Suprapubic skin (tissue), 4 donors: ENCODE measurements at places on chromosomes 5 and 9.

DNA sequence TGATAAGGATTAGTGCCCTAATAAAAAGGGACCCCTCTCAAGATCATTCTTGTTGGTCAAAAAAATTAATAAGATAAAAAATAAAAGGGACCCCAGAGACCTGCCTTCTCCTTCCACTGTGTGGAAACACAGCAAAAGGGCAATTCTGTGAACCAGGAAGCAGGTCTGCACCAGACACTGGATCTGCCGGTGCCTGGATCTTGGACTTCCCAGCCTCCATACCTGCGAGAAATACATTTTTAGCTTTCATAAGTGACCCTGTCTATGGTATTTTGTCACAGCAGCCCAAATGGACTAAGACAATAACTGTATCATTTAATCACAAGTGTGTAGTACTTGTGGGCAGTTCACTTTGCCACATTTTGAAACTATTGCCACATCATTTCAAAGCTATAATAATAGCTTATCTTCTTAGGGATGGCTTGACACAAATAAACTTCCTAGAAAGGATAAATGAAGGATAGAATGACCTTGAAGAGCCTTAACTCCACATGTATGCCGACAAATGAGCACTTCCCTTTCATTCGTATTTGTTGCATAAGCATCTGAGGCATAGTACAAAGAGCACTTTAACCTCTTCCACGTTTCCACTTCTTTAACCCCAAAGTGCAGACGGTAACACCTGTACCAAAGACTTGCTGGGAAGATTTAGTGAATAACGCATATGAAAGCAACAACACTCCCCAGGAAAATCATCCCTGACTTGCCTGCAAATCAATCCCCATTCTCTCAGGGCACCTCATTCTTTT, 336.5 kb downstream of the RFX3 start:
- no peaks in the 10 kb centered on the region for H3K4me1 ChIP-seq
- DNase-seq, result no peak
- no peak overlapping the region for H3K27ac ChIP-seq
- H3K4me3 ChIP-seq, result no peak overlapping the region
- H3K27me3 ChIP-seq, result no peaks in the 10 kb centered on the region
- H3K36me3 ChIP-seq, result no peaks in the 10 kb centered on the region

- no peak overlapping the region for H3K4me3 ChIP-seq
- no peak for DNase-seq
- no peaks in the 10 kb centered on the region for H3K27me3 ChIP-seq
- H3K4me1 ChIP-seq, result no peaks in the 10 kb centered on the region
Observed at GRCh38 chr5:40376566-40376965, 303.1 kb upstream of the PTGER4 start.

- H3K27ac ChIP-seq, result no peak overlapping the region
- no peak for DNase-seq
- H3K4me3 ChIP-seq, result no peak overlapping the region
Observed at GRCh38 chr5:11511878-11512277, 392.4 kb downstream of the CTNND2 start.

DNA sequence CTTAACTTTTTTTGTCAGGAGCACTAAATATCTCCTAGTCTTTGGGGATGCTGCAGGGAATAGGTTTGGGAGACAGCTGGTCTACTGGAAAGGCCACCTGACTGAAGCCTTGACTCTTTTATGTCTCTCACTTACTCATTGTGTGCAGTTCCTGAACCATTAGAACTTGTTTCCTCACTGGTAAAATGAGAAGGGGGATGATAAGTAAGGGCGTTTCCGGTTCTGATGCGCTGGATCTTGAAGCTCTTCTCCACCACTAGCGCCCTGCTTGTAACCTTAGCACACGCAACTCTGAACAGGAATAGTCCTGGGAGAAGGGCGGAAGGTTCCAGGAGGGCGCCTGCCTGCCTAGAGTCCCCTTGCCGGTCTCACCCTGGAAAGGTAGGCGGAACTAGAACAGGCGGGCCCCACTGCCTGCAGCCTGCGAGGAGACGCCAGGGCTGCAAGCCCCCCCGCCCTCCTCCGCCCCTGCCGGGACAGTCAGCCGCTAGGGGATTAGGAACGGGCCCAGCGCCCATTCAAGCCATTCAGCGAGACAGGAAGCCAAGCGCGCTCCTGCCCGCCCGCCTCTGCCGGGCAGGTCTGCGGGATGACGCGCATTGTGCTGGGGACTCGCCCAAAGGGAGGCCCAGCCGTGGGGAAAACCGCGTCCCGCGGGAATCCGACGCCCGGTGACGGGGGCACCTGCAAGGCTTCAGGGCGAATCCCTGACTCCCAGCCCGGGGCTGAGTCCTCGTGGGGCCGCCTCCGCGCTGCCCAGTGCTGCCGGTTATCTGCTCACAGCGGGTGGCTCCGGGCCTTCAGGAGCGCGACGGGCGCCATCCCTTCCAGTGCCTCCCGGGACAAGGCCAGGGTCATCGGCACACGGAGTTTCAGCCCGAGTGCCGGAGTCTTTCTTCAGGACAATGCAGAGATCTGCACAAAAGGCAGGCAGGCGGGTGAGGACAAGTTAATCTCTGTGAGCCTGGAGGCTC, 44.0 kb upstream of the XPA start:
- H3K27ac ChIP-seq, result no peak overlapping the region
- peaks cover 17% of the 10 kb centered on the region for H3K4me1 ChIP-seq
- peak; percentile 62 for DNase-seq
- H3K27me3 ChIP-seq, result peaks cover 19% of the 10 kb centered on the region
- H3K36me3 ChIP-seq, result no peaks in the 10 kb centered on the region
- H3K4me3 ChIP-seq, result peak overlapping the region; percentile 48

DNA sequence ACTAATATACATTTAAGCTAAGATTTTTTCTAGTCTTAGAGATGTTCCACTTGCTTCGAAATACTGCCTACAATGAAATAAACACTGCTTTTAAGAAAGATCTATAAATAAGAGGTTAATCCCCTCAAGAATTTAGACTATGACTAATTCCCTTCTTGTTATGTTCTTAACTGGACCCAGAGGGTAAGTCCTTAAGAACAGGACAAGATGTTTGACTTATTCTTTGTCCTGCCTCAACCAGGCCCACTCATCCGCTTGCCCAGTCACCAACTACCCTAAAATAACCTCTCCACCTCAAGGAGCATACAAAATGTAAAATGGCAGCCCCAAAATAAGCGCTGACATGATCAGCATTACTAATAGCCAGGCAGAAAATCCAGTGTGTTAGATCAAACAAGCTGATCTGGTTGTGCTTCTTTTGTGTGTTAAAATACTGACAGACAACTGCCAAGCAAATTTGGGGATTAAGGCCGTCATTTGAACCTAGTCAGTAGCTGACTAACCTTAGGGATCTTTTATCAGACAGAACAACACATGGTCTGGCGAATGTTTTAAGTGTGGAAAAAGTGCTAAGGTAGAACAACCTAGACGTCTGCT, 93.7 kb upstream of the SMC5 start:
- no peak overlapping the region for H3K4me3 ChIP-seq
- DNase-seq, result no peak
- peaks cover under 1% of the 10 kb centered on the region for H3K36me3 ChIP-seq
- H3K4me1 ChIP-seq, result peaks cover 3% of the 10 kb centered on the region

GRCh38 chr9:13607481-13608441, 328.3 kb upstream of the MPDZ start:
- no peak for DNase-seq
- peak overlapping the region; percentile 17 for H3K4me3 ChIP-seq
- peaks cover 31% of the 10 kb centered on the region for H3K4me1 ChIP-seq
- H3K27me3 ChIP-seq, result no peaks in the 10 kb centered on the region
- H3K27ac ChIP-seq, result peak overlapping the region; percentile 6

- DNase-seq, result no peak
- H3K4me1 ChIP-seq, result no peaks in the 10 kb centered on the region
Observed at GRCh38 chr5:132601071-132601728, 44.4 kb downstream of the RAD50 start.
